Esophagus mucosa (tissue), 1 donor: ENCODE measurements at places on chromosomes 16 and 17. TPM values are rescaled to one million over a fixed set of nuclear protein-coding genes. Genes with fewer than 3 reads are reported as not detected.

DNA sequence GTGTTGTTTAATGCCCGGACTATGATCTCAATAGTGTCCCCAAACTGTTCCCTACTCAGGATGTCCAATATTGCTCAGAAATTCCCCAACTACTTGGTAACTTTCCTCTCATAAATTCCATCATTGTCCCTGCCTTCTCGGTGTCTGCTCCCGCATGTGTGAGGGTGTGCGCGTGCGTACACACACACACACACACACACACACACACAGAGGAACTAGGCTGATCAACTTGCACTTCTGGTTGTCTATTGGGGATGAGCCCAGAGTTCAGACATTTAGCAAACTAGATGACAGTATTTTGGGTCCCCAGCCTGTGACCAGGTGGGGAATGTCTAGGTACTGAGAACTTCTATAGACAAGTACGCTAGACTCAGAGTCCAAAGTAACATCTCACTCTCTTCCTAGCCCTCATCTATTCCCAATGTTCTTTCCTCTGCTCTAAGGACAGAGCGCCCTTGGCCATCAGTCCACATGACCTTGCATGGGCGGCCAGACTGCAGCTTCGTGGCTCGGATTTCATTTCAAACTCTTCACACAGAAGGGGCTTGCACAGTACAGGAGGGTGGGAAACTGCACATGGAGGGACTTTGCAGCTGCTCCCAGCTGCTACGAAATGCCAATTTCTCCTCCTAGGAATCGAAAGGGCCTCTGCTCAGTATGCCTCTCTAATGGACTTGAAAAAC is 5.3 kb downstream of the HS3ST3A1 start:
- ATAC-seq: no peak

- peak; percentile 47 for ATAC-seq
Observed at GRCh38 chr17:78154903-78155811, 9.0 kb downstream of the C17orf99 start.

OTOP2 gene
- total RNA-seq: 0.36 TPM

GRCh38 chr16:194516-194915 is 14.3 kb downstream of the HBQ1 start:
- no peak for ATAC-seq

DNA sequence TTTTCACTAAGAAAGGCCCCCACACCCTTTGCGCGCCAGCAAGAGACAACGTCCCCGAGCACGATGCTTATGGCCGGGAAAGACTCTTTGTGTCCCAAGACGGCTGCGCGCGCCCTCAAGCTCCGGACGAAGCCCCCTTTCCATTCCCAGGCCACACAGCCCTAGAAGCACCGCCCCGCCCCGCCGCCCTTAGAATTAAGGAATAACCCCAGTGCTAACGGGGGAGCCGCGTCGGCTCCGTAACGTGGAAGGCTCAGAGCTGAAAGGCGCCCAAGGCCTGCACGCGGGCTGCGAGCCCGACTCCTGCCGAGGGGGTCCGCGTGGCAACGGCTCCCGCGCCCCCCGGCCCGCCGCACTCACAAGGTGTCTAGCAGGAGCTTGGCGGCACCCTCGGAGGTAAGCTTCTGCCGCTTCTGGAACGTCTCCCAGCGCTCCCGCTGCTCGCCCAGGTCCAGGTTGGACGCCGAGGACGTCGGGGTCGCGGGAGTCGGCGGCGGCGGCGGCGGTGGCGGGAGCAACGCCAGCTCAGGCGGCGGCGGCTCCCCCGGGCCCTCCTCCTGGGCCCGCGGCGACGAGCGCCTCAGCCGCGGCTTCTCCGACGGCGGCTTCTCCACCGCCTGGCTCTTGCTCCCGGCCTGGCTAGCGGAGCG is 477 bp downstream of the CENPV start:
- peak; percentile 54 for ATAC-seq

DNA sequence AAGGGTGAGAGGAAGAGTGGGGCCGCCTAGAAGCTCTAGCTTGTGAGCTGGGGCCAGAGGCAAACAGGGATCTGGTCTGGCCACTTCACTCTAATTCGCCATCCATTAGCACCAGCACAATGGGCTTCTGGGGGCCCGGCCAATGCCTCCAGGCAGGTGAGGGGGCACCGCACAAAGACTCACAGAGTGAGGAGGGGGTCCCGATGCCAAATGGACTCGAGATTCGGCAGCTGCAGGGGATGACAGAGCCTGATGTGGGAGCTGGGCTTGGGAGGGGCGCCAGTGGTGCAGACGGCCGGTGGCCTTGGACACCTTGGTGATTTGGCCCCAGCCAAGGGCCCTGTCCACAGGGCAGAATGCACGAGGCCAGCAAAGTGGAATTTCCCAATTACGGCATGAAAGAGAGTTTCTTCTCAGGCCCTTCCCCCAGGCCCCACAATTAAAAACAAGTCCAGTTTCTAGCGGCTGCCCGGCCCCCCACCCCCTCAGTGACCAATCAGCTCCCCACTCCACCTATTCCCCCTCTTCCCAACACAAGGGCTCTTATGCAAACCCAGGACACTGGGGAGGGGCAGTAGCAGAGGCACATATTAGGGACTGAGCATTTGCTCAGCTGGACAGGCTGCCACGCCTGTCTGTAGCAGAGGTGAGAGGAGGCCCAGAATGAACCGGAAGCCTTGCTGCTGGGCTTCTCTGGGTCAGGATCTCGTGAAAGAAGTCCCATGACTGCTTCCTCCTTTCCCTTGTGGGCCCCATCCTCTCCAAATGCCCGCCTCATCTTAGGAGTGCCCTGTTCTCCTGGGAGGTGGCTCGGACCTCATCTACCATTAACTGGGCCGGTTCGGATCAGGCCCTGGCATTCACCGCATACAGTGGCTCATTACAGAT is 39.4 kb upstream of the MTSS2 start:
- peak; percentile 6 for ATAC-seq

RGS11 gene
- 0.92 TPM for total RNA-seq

- ATAC-seq: no peak
Observed at GRCh38 chr17:59826706-59827453, 65.9 kb downstream of the TUBD1 start.
